ENCODE measurements at places on chromosomes 16 and 17.
A peak's percentile ranks its signal among the peaks of the same experiment; 100 is the strongest.

DNA sequence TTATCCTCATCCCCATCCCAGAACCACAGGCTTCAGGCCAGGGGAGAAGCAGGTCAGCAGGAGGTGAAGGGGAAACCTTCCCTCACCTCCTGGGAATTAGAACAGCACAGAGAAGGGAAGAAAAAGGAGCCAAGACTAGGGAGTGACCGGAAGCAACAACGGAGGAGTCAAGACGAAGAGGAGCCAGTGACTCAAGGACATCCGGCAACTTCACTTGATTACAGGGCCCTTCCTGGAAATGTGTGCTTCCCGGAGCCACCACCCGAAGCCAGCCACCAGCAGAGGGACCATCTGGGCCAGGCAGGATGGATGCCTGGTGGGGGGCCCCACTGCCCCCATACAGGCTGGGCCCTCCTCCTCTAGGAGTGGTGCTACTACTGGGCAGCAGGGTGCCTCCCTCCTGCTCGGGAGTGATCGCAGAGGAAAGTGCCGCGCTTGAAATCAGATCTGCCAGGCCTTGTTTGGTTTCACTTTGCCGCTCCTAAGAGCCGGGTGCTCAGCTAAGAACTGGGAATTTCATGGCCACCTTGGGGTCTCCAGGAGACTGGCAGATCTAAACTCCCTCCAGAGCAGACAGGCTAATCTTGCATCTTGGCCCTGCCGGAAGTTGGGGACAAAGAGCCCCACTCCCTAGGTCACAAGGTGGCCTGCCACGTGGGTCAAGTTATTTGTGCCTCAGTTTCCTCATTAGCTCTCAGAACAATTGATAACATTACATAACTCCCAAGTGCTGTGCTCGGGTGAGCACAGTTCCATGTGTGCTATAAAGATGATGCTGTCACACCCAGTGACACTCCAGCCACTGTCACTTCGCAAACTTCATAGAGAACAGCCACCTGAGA is 6.6 kb downstream of the CDC42EP4 start:
- DNase-seq: peak; percentile 80

GRCh38 chr17:14211246-14211645 is 25.4 kb downstream of the CDRT15 start:
- no peak for DNase-seq

GRCh38 chr16:69241926-69242325 is 55.0 kb downstream of the SNTB2 start:
- DNase-seq: no peak

DNA sequence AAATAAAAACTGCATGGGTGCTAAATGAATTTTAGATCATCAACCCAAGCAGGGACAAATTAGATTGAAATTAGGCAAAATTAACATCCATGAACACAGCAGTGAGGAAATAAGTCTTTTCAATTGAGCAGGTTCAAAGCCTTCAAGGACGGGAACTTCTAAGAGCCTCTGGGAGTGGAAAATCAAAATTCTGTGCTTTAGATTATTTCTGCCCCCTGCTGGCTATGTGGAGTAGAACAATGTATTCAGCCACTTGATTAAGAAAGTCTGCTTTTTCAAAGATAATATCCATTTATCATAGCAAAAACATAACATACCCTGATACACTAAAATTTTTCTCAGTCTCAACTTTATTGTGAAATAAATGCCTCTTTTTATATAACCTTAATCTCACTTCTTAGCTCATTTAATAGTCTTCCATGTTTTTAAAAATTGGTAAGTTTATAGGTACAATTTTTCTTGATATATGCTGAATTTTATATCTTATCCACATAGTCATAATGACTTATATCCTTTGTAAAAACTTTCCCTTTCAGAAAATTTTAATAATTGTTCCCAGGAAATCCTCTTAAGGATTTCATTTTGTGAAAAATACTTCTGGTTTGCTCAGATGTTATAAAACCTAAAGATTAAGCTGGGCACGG is 28.1 kb upstream of the NOL11 start:
- peak; percentile 61 for DNase-seq

GRCh38 chr16:84665843-84666242 is 17.5 kb downstream of the KLHL36 start:
- DNase-seq: no peak

DNA sequence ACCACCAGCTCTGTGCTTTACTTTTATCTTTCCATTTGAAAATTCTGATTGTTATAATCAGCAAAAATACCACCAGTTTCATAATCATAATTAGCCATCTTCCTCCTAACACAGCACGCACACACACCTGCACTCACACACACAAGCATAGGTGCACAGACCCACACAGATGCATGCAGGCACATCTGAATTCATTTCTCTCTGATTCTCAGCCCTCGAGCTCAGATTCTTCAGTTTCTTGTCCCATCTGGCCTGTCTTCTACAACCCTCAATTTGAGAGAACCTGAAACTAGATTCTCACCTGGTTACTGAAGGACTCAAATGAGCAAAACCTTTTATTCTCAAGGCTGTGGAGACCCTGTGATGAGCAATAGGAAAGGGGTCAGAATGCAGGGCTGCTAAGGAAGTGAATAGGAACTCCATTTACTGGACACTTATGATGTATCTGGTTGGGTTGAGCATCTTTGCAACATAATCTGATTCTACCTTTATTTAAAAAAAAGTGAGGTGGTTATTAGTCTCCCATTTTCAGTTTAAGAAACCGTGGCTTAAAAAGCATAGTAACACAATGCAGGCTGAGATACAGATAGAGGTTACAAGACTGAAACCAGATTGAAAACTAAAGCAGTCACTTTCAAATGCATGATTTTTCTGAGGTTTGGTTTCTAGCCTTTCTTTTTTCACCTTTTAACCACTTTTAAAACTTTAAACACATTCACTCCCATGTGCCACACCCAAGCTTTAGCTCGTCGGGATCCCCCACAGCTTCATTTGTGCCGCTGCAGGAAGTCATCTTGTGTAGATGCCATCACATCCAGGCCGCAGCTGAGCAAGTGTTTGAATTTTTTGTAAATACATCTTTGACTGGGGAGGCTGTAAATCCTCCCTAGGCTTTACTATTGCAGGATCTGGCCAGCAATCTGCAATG is 9.4 kb downstream of the KRT33A start:
- DNase-seq: no peak

DNA sequence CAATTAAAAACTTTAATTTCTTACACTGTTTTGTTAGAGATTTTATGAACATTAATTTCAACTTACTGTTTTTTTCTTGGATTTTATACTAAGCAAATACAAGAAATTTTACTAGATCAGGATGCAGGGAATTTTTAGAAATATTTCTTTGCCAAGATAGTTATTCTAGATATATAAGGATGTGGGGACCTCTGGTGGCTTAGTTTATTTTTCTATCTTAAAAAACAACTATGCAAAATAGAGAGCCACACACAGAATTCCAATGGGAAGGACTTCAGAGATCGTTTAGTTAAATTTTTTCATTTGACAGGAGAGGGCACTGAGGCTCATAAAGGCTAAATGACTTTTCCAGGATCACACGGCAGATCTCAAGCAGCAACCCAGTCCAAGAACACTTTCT is 23.0 kb upstream of the CAPNS2 start:
- peak; percentile 52 for DNase-seq

DNA sequence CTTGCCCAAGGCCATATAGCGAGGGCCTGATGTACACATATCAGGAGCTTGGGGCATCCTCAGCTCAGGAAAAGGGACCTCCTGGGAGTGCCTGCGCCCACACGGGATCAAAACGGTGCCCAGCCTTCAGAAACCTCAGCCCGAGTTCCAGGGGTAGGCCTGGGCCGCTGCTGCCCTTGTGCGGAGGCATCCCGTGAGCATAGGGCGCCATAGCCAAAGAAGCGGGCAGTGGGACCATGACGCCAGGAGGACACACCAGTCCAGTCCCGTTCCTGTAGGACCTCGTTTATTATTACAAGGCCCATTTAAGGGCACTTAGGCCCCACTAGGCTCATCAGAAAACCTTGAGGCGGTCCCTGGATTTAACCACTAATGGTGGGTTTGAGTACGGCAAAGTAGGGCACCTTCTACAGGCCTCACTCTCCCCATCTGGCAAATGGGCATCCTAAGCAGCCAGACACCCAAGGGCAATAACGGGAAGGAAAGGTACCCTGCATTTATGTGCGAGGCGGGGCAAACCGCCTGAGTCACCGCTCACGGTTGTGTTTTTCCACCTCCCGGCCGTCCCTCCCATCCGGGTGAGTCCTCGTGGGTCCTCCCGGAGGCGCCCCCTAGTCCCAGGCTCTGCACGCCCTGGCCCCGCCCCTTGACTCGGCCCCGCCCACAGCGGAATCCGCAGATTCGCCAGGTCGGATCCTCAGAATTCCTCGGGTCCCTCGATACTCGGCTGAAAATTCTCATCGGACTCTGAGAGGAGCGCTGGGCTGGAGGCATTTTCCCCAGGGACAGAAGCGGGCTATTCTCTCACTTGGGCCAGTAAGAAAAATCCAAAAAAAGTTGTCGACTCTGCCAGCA is 726 bp upstream of the SETD1A start:
- peak; percentile 84 for DNase-seq

GRCh38 chr16:20879175-20880040 is 20.8 kb downstream of the DCUN1D3 start:
- DNase-seq: peak; percentile 64

- DNase-seq: peak; percentile 100
These were observed at the start of gene CD2BP2 for GRCh38 chr16:30355144-30355953. Gene CD2BP2 (minus strand): TSS chr16:30355308. CDS start chr16:30354681, 627 bp downstream.

DNA sequence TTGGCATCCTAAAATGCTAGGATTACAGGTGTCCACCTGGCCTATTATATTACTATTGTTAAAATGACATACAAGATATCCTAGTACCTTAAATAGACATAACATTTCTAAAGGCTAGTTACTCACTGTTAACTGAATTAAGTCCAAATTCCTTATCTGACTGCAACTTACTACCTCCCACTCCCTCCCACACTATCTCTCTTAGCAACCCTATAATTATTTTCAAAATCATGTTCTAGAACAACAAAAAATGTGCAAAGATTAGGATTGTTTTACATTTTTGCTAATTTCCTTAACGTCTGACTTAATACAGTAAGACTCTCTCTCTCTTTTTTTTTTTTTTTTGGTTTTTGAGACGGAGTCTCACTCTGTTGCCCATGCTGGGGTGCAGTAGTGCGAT is 2.2 kb upstream of the ATF7IP2 start:
- no peak for DNase-seq

DNA sequence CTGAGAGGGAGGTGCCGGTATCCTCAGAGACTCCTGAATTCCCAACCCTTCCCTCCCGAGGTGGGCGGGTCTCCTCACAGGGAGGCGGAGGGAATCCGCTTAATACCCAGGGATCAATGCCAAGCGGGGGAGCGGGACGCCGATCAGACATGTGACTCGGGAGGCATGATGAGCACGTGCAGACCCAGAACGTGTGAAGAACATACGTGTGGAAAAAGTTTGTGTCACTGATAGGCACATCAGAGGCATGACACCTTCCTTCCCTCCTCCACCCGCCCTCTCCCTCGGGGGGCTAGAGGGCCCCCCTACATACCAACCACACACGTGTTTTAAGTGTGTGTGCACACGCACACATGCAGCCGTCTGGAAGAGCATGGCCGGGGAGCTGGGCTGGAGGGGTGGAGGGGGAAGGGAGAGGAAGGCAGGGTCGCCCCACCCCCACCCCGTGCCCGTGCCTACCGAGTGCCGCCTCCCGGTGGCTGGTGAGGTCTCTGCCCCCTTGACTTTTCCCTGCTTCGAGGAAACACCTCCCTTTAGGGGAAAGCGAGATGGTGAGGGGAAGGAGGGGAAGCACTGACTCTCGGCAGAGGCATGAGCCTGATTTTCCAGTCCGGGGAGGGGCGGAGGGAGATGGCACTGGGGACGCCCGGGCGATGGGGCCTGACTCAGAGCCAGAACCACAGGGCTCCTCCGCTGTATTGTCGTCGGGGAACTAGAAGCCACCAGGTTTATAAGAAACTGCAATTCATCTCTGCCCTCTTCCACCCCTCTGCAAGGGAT is 12.1 kb upstream of the TBX21 start:
- peak; percentile 36 for DNase-seq

GRCh38 chr17:9956474-9957131 is 51.5 kb upstream of the RCVRN start:
- no peak for DNase-seq

- no peak for DNase-seq
These were observed 9.3 kb downstream of the FBXO31 start for GRCh38 chr16:87374313-87374712.

DNA sequence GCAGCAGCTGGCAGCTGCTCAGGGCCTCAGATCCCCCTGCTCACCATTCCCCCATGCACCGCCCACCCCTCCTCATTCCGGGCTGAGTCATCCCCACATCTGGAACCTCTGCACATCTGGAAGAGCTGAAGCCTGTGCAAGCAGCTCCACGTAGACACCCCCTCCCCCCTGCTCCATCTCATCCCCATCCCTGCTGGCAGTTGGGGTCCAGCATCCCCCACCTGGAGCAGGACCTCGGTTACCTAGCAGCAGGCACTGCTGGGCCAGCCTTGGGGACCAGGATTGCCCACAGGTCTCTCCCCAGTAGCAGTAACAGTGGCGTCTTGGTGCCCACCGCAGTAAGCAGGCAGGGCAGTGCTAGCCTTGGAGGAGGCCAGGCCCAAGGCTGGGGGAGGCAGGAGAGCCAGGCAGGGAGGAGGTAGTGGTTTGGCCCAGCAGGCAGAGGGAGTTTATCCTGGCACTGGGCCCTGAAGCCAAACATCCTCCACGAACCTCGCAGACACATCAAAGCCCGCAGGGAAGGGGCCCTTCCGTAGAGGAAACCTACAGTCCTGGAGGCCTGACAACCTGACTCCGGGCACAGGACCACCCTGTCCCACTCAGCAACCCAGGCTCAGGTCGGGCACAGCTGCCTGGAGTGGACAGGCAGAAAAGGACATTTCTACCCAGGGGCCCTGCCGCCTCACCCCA is 7.7 kb upstream of the TMEM92 start:
- peak; percentile 65 for DNase-seq

GRCh38 chr16:50735629-50736122 is 6.2 kb upstream of the CYLD start:
- no peak for DNase-seq

DNA sequence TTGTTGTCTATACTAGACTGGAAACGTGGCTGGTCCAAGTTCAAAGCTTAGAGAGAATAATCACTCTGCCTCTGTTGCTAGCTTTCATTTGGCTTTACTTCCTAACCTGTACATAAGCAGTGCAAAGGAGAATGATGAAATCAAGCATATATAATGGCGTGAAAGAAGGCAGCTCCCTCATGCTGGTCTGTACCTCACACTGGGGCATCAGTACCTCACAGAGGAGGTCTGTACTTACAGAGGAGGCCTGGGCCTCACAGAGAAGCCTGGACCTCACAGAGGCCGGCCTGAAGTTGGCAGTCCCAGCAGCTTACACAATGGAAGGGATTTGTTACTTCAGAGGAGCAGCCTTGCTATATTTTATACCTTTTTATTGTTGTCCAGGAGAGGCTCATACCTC is 53.3 kb upstream of the MSI2 start:
- no peak for DNase-seq

All from LHCN-M2 (cell line).